ENCODE measurements at places on chromosomes 11 and 22.

- no peak for DNase-seq
Measured at GRCh38 chr11:96763244-96763643, 373.4 kb downstream of the JRKL start.

- no peak for DNase-seq
Measured at GRCh38 chr22:41264408-41264941, 21.5 kb downstream of the RANGAP1 start.

DNA sequence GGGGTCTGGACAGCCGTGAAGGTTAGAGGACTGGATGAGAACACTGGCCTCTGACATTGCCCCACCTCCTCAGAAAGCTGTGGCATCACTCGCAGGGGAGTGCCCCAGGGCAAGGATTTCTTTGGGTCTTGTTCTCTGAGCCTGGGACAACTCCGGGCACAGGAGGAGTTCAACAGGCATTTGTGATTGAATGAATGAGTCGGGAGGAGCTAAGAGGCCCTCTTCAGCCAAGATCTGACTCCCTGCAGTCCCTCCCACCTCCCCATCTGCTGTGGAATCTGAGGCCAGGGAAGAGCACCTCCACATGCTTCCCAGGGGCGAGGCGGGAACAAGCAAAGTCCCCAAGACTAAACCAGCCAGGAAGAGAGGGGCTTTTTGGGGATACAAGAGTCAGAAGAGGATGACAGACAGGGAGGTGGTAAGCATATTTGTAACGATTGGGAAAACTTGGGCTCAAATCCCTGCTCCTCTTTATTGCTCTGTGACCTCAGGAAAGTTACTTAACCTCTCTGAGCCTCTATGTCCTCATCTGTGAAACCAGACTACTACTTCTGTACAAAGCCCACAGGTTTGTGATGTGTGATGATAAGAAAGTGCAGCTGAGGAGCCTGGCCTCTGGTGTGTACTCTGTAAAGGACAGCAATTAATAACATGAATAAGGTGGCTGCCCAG is 6.4 kb downstream of the TP53I11 start:
- DNase-seq = no peak

DNA sequence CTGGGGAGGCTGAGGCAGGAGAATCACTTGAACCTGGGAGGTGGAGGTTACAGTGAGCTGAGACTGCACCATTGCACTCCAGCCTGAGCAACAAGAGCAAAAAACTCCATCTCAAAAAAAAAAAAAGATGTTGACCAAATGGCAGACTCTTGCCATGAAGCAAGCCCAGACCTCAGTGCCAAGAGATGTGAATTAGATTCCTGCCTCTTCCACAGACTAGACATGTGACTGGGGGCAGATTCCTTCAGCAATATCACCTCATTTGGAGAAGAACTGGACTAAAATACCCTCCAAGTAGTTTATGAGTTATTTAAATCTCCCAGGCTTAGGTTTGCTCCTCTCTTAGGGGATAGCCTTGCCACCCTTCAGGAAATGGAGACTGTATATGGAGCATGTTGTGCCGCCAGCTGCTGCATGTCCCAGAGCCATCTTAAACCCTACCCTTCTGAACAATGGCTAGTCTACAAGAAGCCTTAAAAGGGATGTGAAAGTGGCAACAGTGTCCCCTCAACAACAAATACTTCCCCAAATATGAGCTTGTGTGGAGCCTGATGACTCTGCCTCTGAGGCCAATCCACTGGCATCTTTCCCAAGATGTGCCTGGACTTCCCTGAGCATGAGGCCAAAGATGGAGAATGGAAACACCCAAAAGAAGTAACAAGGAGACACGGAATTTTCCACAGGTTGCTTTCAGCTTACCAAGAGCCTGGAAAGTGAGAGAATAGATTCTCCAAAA is 763 bp upstream of the MS4A7 start:
- DNase-seq = no peak

GRCh38 chr11:9660886-9661285 is 3.0 kb upstream of the SWAP70 start:
- DNase-seq = no peak

DNA sequence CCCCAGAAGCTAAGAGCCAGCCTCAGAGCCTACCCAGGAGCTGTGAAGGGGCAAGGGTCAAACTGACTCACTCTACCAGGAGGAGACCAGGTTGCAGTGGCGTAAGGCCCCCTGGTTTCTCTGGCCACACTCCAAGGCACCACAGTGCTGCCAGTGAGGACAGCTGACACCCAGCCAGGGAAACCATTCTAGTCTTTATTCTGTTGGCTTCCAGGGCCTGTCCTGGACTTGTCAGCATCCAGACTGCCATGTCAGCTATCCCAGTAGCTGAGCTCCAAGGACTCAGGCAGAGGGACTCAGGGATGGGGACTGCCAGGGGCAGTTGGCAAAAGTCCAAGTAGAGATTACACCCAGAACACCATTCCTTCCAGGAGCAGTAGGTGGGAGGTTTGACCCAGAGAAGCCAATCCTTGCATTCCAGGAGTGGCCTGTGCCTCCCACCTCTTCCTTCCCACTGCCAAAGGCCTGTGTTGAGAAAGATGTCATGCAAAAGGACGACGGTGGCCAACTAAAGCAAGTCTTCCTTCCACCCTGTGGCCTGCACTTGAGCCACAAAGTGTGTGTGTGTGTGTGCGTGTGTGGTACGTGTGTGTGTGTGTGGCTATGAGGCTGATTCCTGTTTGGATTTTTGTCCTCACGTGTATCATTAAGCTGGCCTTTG is 3.6 kb upstream of the MAPK8IP1 start:
- no peak for DNase-seq
